Amniotic stem cell (primary cell): ENCODE measurements at places on chromosomes 4 and X.

GRCh38 chr4:26356081-26356501 lies 35.3 kb downstream of the RBPJ start:
- no peak for DNase-seq

GRCh38 chrX:55135171-55135570 lies 46.4 kb downstream of the PAGE2 start:
- no peak for DNase-seq

DNA sequence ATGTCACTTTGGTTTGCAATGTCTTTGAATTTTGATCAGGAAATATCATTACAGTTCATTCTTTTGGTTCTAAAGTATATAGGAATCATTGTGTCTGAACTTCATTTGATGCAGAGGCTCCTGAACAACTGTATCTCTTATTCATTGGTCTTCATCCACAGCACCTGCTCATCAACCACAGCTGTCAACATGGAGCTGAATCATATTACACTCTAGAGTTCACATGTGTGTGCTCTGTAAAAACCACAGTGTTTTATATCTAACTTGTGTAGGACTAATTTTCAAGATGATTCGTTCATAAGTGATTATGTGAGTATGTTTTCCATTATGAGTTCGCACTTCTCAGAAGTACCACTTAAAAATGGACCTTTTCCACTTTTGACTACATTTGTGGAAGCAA lies 643.3 kb upstream of the FAM241A start:
- no peak for DNase-seq

GRCh38 chr4:82371497-82371896 lies 2.3 kb downstream of the HNRNPD start:
- DNase-seq, result peak; percentile 4

DNA sequence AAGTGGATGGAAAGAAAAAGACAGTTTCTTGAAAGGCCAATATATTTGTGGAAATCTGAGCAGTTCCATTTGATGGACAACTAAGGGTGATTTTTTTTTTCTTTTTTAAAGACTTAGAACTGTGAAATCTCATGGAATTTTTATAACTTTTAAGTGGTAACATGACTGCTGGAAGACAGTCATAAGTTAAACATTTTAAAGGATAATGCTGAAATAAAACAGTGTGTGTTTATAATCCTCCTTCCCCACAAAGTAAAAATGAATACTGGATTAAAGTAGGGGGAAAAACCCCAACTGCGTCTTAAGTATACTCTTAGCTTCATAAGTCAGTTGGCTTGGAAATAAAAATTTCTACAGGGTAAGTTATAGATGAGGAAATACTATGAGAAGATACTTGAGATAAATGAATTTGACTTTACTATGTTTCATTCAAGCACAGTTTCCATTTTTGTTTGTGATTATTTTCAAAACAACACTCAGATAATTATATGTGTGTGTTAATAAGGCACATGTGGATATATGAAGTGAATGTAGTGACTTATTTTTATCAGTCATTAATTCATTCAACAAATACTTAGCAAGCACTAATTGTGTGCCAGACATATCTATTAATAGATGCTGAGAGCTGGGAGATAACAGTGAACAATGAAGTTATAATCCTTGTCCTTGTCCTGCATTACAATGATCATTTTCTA lies 129.2 kb upstream of the ETNPPL start:
- DNase-seq, result no peak

DNA sequence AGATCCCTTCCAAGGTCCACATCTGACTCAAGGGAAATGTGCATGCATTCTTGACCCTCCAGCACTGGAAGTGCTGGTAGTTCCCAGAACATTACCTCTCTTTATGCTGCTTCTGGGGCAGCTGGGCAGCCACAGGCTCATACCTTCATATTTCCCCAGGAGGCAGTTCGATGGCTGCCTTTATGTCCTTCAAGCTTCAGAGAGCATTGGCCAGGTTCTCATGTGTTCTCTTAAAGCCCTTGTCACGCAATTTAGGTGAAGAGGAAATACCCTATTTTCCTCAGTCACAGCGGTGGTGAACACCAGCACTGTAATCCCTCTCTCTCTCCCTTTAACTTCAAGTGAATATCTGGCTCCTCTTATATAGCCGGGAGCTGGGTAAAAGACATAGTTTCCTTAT lies 134.3 kb downstream of the MID1IP1 start:
- no peak for DNase-seq

DNA sequence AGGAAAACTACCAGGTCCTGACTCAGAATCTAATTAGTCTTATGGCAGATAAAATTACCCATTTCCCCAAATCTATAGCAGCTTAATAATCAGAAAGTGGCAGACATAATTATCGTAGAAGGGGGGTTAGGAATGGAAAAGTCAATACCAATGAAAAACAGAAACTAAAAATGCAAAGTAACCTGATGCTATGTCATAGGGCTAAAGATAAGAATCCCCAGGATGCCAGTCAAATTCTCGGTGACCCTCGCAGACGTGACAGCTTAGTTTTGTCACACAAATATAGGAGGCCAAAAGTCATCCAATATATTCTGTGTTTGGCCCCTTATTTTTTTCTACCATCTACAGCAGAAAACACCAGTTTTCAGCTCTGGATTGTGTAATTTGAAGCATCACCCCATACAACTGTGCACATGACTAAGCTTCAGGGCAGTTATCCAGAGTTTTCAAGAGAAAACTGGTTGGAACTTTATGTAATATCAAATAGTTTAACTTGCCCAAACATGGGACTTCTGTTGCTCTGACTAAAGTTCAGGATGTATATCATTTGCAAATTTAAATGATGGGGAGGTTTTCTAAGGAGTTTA lies 30.9 kb downstream of the RASSF6 start:
- no peak for DNase-seq

GRCh38 chrX:33194876-33195433 lies 16.4 kb downstream of the DMD start:
- no peak for DNase-seq

DNA sequence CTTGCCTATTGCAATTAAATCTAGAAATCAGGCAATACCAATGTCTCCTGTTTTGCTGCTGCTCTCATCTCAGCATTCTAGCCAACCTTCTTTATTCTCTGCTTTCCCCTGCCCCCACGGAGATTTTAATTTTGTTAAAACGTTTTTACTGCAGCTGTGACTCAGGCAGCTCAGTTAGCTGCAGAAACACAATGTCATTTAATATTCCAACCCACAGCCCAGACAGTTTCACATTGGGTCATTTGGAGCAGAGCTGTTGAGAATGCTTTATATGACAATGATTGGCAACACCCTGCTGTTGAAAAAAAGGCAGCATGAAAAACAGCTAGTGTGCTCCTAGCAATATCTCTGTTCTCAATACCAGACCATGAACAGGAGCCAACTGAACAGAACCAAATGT lies 12.6 kb upstream of the SLC10A4 start:
- DNase-seq, result no peak

DNA sequence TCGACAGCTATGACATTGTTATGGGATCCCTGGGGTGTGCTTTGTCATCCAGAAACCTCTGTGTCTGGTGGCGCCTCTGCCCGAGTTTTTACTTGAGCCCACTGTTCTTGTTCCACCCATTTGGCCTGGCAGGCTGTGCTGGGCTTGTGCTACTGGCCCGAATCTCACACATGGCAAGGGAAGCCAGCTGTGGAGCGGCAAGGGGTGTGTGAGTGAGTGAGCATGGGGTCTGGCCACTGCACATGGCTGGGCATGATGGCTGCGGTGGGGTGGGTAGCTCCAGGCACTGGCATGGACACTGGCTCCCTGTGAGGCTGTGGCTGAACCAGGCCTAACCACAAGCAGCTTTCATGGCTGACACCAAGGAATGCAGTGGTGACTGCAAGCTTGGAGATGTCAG lies 89.2 kb downstream of the DACH2 start:
- no peak for DNase-seq

GRCh38 chrX:151985531-151985930 lies 11.1 kb upstream of the GABRE start:
- DNase-seq, result no peak

GRCh38 chrX:9278475-9279233 lies 186.2 kb upstream of the TBL1X start:
- no peak for DNase-seq

DNA sequence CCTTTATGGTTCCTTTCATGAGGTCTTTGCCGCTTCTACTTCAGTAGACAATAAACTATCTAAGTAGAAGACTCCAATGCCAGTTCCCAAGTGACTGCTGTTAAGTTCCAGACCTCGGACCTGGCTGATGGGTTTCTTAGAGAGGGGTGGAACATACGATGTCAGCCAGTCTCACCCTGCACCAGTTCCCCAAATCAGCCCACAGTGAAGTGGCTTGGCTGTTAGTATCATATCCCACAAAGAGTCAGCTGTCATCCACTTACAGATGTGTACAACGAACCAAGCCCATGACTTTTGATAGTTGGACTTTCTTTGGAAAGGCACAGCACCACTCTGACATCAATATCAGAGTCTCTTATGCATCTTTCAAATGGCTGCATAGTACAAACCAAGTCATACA lies 8.1 kb upstream of the KLHL34 start:
- no peak for DNase-seq

DNA sequence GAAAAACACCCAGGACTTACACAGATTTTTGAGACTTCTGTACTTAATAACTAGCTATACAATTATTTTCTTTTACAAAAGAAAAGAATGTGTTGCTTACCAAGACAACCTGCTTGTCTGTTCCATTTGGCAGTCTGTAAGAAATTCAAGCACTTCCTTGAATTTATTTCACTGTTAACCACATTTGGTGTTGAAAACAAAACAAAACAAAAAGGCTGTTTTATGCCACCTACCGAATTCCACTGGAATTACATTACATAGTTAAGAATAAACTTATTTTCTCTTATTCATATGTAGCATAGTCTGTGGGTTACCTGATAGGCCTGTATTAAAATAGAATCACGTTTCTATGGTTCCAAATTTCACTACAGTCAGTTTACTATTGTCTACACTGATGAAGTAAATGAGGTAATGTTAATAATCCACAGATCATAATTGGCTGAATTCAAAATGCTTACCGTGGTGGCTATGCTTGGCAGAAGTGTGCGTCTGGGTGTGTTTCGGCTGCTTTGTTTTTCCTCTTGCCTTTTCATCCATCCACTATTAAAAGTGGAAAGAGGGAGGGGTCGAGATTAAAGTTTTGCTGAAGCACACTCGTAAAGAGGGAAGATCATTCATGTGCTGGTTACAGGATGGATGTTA lies at the start of gene TLR1:
Gene TLR1 (minus strand): TSS at position 138 of the 642 bp plus-strand sequence. CDS start 5,960 bp downstream, outside the sequence.
- DNase-seq, result peak; percentile 25

- DNase-seq, result no peak
Observed at GRCh38 chr4:76564123-76564915, 129.3 kb downstream of the SHROOM3 start.

GRCh38 chr4:106301393-106302061 lies 14.5 kb downstream of the TBCK start:
- DNase-seq, result no peak

- no peak for DNase-seq
Observed at GRCh38 chrX:55794405-55794804, 76.9 kb downstream of the RRAGB start.

GRCh38 chr4:94274912-94275311 lies 67.2 kb downstream of the SMARCAD1 start:
- DNase-seq, result peak; percentile 53

DNA sequence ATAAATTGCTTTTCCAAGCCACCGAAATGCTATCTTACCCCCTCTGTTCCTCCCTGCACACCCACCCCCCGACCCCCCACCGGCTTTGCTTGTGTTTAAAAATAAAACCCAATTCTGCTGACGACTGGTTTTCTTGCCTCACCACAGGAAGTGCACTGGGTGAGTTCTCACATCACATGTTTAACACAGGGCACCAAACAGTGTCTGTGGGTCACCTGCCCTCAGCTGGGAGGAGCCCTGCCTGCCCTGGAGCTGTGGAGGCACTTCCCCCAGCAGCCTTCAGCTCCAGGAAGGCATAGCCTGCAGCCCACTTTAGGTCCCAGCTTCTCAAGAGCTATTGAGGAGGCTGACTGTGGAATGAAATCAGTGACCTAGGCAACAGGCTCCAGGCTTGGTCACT lies 8.8 kb downstream of the TMEM255A start:
- DNase-seq, result no peak

- no peak for DNase-seq
Observed at GRCh38 chr4:188254211-188254610, 115.0 kb downstream of the TRIML1 start.

DNA sequence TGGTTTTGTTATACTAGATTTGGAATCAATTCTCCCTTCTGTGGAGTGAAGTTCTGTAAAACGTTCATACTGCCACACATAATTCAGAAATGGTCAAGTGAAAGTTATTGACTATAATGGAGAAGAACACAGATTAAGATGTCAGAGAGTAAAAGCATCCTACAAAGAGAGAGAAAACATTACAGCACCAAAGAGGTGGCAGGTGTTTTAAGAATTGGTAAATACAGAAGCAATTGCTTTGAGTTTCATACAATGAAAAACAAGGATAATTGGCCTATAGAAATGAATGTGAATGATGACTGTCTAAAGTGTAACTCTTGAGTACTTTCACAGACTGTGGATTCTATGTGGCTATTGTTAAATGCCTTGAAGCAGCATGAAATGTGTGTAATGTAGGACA lies 435.6 kb upstream of the SMIM31 start:
- DNase-seq, result no peak

GRCh38 chrX:80430826-80431504 lies 10.7 kb downstream of the TENT5D start:
- DNase-seq, result no peak
